ENCODE measurements at places on chromosomes 2 and 18.

DNA sequence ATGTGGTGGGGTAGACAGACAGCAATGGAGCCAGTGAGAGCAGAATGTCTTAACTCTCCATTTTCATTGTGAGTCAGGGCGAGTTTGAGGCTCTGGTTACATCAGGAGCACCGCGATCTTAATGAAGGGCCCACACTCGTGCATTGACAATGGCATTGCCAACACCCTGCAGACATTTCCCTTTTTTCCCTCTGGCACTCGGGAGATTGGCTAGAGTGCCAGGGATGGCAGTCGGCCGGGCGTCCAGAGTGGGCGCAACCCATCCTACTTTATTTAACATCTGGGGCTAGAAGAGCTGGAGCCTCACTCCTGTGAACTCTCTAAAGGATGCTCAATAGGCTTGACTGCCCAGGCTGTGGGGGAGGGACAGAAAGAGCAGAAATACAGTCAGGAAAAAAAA is 9.7 kb downstream of the PROKR1 start:
- no peak for DNase-seq

- peak; percentile 59 for DNase-seq
Measured at GRCh38 chr2:88350331-88351248, 101.9 kb downstream of the FOXI3 start.

GRCh38 chr2:172046080-172046678 is 39.1 kb upstream of the DLX1 start:
- no peak for DNase-seq

DNA sequence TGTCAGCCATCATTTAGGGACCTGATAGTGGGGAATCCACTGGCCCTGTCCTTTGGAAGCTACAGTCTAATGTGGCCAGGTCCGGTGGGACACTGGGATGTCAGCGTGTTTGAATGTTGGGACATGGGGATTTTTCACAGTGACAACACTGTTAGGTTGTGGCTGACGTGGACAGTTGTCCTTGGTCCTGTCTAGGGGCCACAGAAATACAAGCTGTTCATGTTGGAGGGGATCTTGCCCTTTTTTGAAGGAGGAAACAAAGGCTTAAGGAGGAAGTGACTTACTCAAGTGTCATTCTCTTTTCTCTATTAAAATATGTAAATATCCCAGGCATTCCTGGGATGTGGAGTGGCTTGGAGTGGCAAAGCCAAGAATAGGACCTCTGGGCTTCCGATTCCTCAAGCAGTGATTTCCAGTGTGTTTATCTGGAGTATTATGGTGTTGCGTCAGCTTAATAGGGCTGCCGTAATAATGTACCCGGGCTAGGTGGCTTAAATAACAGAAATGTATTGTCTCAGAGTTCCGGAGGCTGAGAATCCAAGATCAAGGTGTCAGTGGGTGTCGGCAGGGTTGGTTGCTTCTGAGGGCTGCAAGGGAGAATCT is 8.5 kb downstream of the ACOXL start:
- DNase-seq = no peak

GRCh38 chr2:181846399-181847197 is 44.9 kb upstream of the ITPRID2 start:
- DNase-seq = no peak

DNA sequence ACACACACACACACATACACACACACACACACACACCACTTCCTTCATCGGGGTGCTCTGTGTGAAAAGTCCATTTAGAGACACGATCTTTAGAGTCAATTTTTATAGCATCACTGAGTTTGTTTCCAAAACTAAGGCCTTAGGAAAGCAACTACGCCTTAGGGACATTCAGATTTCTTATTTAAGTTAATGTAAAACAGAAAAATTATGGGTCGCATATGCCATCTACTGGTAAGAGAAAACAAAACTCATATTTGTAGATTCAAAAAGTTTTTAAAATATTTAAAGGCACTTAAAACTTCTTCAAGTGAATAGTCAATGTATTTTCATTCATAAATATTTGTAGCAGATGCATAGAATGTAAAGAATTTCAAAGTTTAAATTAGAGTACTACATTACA is 166.2 kb downstream of the ATAD2B start:
- DNase-seq = no peak

All from stimulated activated CD4-positive, alpha-beta T cell treated with anti-CD3 and anti-CD28 coated beads, Interleukin-4, amount 100 ng/mL, for 4 hours (primary cell).